ENCODE measurements at places on chromosomes 1 and 21.

DNA sequence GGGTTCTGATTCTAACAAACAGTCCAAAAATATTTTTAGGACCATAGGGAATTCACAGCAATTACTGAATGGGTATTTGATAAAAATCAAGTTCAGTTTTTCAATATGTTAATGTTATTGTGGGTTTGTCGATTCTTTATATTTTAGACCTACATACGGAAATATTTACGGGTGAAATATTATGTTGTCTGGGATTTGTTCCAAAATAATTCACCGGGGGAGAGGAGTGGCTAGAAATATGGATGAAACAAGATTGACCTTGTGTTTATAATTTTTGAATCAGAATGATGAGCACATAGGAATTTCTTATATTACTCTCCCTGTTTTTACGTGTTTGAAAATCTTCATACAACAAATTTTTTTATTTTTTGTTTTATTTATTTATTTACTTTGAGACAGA, 56.7 kb upstream of the USP1 start:
- no peak for DNase-seq

- no peak for DNase-seq
Measured at GRCh38 chr1:47656719-47657685, 219.2 kb downstream of the FOXD2 start.

DNA sequence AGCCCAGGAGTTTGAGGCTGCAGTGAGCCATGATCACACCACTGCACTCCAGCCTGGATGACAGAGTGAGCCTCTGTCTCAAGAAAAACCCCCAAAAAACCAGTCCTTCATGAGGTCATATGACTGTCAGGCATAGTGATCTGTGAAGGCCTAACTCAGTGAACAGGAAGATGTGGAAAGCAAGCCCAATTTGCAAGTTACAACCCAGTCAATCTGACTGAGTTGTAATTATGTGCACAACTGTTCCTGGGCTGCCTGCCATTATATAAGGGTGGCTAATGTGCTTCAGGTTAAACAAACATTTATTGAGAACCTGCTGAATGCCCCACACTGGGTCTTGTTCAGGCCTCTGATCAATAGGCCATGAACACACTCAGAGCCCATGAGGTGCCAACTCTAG, 38.2 kb upstream of the KIRREL1 start:
- no peak for DNase-seq

GRCh38 chr1:42432714-42433113, 23.1 kb downstream of the ZMYND12 start:
- no peak for DNase-seq

All from dermis microvascular lymphatic vessel endothelial cell (primary cell).